ENCODE measurements at places on chromosomes 4 and X. TPM values are rescaled to one million over a fixed set of nuclear protein-coding genes. Genes with fewer than 3 reads are reported as not detected.

Gene USP26
- not detected for total RNA-seq

DNA sequence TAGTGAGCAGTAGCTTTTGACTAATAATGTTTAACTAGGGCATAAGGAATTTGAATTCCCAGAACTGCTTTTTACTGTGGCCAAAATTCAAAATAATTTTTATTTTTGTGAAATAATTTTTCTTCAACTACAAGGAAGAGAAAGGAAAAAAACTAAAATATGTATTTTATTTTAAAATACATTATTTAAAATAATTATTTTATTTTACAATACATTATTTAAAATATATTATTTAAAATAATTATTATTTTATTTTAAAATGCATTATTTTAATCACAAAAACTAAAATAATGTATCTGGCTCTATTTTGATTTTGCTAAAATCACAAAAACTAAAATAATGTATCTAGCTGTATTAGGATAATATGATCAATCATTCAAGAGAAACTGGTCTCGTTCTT, 210.4 kb downstream of the RELL1 start:
- no peak overlapping the region for H3K27ac ChIP-seq
- DNase-seq, result no peak
- H3K27me3 ChIP-seq, result peaks cover 7% of the 10 kb centered on the region
- no peaks in the 10 kb centered on the region for H3K4me1 ChIP-seq
- no peak overlapping the region for H3K4me3 ChIP-seq

DNA sequence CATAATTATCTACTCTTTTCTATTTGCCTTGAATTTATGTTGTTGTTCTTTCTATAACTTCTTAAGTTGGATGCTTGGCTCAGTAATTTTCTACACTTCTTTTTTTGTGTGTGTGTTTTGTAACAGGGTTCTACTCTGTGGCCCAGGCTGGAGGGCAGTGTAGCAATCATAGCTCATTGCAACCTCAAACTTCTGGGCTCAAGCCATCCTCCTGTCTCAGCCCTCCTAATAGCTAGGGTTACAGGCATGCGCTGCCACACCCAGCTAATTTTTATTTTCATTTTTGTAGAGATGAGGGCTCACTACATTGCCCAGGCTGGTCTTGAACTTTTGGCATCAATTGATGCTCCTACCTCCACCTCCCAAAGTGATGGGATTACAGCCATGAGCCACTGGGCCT, 20.7 kb upstream of the UCHL1 start:
- H3K36me3 ChIP-seq, result no peaks in the 10 kb centered on the region
- H3K27ac ChIP-seq, result no peak overlapping the region
- no peaks in the 10 kb centered on the region for H3K27me3 ChIP-seq
- no peak for DNase-seq

- no peak for DNase-seq
- H3K4me1 ChIP-seq, result no peaks in the 10 kb centered on the region
- H3K27me3 ChIP-seq, result no peaks in the 10 kb centered on the region
- no peaks in the 10 kb centered on the region for H3K36me3 ChIP-seq
Observed at GRCh38 chr4:181677621-181678020, 565.6 kb upstream of the TENM3 start.
